Activated T-helper 2 cell treated with anti-CD3 and anti-CD28 coated beads, Interferon-gamma antibody, Interleukin-2, Interleukin-4, amounts not matched to agents 10 μg/mL and 5 μg/mL and 100 μg/mL, durations not matched to agents 14 hours and 24 hours and 36 hours (primary cell): ENCODE measurements at places on chromosomes 7 and 10. TPM values are rescaled to one million over a fixed set of nuclear protein-coding genes. Genes with fewer than 3 reads are reported as not detected.

- DNase-seq, result no peak
Observed at GRCh38 chr10:101142533-101143344, 11.6 kb downstream of the TLX1 start.

DNA sequence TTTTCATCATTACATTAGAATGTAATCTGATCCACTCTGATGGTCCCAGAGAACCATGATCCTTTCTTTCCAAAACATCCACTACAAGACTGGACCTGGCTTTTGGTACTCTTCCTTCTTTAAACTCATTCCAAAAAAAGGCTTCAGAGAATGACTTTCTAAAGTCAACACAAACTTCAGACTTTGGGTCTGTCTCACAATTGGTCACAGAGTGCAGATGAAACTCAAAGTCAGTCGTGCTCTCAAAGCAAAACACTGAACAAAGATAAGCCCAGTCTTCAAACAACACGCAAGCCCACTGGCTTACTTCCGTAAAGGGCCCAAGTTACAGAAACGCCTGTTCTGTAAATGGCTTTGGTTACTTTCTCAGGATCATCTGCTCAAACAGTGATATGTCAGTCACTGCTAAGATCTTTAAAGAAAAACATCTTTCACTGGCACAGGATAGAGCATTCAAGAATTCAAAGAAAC, 250.9 kb upstream of the MKLN1 start:
- DNase-seq, result no peak

DNA sequence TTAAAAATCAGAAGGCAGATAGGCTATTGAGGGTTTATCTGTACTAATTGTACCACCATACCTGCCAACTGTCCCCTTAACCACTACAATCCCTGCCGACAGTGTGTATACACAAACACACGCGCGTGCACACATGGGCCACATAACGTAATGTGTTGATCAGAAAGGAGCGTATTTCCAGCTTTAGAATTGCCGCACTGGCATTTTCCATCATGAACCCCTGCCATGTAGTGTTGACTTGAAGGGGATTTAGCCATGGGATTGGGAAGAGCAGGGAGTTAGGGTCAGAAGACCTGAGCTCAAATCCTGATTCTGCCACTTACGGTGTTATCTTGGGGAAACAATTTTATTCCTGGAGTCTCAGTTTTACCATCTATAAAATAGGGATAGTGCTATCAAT, 158.9 kb downstream of the TCF7L2 start:
- DNase-seq, result no peak

- no peak for DNase-seq
Observed at GRCh38 chr10:117419921-117420320, 44.7 kb upstream of the PDZD8 start.

- DNase-seq, result no peak
Observed at GRCh38 chr10:18268005-18268404, 127.8 kb downstream of the CACNB2 start.

The SKIDA1 gene
- 0.11 TPM in 2 replicates for total RNA-seq

The FAM131B gene
- 1.3 and 2.0 TPM in 2 replicates for total RNA-seq

The TDRD1 gene
- total RNA-seq, result 0.11 and 0.30 TPM in 2 replicates
